ENCODE measurements at places on chromosomes 12 and 14. TPM values are rescaled to one million over a fixed set of nuclear protein-coding genes. Genes with fewer than 3 reads are reported as not detected.

RAB15 gene
- 22.0 TPM for total RNA-seq

RDH11 gene
- 61.0 TPM for total RNA-seq

VDR gene
- 3.0 TPM for total RNA-seq

PLXNC1 gene
- 0.09 TPM for total RNA-seq

DIO3 gene
- total RNA-seq: not detected

AGAP2 gene
- total RNA-seq: 0.13 TPM

SIX4 gene
- 2.8 TPM for total RNA-seq

IGF1 gene
- total RNA-seq: not detected

INSM2 gene
- 0.05 TPM for total RNA-seq

PRPH gene
- total RNA-seq: 2.1 TPM

All from A549 treated with GW870086 at 1 μM for 4 hours (cell line).